ENCODE measurements at places on chromosomes 3 and 15.

DNA sequence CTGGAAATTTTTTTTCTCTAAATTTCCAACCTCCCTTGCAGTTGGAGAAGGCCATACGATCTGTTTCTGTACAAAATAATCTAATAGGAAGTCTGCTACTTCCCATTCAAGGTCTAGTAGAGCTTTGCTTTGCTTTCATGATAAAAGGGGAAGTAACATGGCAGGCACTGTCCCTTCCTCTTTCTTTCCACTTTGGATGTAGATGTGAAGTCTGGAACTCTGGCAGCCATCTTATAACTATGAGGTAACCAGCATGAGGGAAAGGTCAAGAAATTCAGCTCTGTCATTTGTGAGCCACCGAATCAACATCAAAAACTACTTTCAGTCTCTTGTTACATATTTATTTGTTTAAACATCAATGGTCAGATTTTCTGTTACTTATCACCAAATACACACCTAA, 156.3 kb downstream of the MTHFS start:
- DNase-seq, result no peak

DNA sequence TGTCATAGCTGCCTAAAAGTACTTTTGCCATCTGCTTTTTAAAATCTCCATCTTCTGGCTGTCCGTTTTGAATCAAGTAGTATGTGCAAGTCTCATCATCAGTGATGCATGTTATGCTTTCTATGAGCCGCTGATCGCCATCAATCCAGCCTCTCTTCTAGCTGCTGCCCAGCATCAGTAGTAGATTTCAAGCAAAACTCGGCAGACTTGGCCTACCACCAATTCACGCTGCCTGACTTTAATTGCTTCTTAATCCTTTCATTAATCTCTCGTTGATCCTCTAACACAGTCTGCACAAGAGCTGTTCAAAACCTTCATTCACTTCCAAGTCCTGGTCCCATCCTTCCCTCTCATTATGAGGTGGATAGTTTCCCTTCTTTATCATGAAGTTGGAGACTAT, 104.9 kb downstream of the NSUN3 start:
- no peak for DNase-seq

GRCh38 chr3:27184261-27184660, 184.9 kb downstream of the NEK10 start:
- no peak for DNase-seq

DNA sequence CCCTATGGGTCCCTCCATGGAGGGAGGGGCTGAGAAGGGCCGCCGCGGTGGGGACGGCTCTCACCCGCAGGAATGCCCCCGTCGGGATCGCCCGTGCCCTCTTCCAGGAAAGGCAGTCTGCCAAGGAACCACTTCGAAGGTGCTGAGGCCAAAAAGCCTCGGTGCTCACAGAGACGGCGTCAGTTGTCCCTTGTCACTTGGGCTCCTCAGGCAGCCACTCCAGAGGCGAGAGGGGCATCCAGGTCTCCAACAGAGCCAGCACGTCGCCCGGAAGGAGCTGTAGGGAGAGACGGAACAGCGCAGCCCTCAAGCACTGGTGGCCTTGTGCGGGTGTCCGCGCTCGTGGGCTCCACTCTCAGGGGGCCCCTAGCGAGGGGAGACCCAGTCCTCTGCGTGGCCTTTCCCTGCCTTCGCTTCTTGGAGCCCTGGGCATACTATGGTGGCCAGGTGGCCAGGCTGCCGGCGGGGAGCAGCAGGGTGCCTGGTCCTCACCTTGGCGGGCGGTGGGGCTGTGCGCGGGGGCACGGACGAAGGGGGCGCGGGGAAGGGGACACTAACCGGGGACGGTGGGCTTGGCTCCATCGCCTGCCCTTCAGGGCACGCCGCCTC, 994 bp downstream of the MESP1 start:
- DNase-seq, result no peak

Data from stimulated activated CD4-positive, alpha-beta T cell treated with anti-CD3 and anti-CD28 coated beads, Interleukin-4, amount 100 ng/mL, for 24 hours (primary cell).